ENCODE measurements at places on chromosomes 3 and 15.

GRCh38 chr3:190302212-190302867 is 19.9 kb downstream of the CLDN1 start:
- DNase-seq = no peak

- no peak for DNase-seq
These were observed 50.1 kb upstream of the BCL6 start for GRCh38 chr3:187795207-187795960.

DNA sequence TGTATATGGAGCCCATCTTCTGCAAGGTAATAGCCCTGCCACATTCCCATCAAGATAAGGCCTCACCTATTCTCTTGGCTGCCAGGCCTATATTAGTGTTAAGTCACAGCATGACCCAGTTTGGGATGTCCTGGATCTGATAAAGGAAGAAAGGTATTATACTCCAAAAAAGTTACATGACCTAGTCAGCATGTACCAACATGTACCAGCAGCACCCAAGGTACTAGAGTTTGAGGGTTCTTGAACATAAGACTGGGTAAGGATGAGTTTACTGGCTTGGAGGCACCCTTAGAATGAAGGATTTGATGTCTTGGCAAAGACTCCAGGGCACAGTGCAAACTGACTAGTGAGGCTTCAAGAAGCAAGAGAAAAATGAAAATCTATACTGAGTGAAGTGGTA is 232.5 kb downstream of the SQOR start:
- DNase-seq = no peak

- no peak for DNase-seq
These were observed 61.2 kb downstream of the KLHL6 start for GRCh38 chr3:183494341-183494740.

GRCh38 chr3:9035961-9036360 is 72.7 kb upstream of the RAD18 start:
- no peak for DNase-seq

DNA sequence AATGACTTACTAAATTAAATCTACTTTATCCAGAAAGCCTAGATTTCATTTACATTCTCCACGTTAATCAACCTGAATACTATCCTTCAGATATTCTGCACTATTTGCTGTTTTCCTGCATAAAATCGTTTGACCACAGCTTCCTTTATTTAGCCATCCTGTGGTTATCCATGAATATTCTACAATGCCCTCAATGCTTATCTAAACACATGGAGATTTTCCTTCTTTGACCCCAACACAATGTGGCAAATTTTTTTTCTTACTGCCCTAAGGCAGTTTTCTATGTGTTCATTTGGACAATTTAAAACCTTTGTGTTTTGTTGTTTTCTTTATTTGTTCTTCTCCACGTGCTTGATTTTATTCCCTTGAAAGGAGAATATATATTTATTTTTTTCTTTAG is 495.5 kb upstream of the ROBO1 start:
- DNase-seq = no peak

GRCh38 chr3:73572368-73572767 is 52.4 kb downstream of the PDZRN3 start:
- DNase-seq = no peak

DNA sequence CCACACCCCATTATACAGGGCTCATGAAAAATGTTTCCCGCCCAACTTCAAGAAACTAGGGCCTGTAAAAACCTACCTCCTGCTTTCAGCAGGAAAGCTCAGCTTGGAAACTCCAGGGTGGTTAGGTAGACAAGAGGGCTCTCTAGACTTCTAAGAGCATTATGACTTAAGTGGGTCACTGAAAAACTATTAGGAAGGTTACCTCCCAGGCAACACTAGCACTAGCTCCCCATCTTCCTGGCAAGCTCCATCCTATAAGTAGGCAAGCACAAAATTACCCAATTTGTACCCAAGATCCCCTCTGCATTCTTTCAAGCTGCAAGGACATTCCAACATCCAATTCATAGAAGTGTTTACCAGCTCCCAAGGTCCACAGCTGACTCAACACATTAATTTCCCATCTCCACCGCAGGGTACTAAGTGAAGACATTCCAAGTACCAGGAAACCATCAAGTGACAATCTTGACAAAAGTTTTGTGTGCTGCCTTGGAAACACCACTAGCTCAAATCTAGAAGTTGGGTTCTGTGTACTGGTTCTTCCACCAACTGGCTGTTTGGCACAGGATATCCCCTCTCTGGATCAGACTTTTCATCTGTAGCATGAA is 46.9 kb downstream of the WNT5A start:
- no peak for DNase-seq

Data from GOT3 (cell line).